ENCODE measurements at places on chromosomes 7 and 10.

- DNase-seq, result no peak
These were observed 34.5 kb upstream of the RBM20 start for GRCh38 chr10:110609605-110610004.

DNA sequence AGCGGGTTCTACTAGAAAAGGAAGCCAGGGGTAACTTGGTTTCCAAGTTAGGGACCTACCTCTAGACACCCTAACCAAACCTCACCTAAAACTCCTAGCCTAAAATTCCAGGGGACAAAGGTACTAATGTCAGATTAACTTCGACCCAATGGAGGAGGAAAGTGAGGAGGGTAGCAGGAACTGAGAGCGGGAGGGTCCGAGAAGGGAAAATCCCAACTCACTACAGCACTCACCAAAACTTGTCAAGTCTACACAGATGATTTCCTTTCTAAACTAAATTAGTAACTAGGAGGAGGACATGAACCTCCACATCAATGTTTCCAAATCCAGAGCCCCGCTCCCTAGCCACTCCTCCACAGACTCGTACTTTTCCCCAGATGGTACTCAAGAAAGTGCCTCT, 22.6 kb downstream of the CHCHD3 start:
- DNase-seq, result no peak

DNA sequence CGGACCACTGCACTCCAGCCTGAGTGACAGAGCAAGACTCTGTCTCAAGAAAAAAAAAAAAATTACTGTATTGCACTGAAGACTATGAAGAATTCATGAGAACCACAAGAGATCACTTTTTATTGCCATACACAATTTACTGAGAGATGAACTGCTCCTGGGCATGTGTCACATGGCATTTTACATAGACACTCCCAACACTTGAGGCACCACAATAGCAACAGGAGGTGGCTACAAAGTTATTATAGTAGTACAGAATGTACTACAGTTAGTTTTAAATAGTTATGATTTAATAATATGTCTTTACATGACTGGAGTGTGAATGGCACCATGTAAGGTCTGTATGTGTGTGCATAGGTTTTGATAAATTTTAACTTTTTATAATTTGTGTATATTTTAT, 70.6 kb downstream of the KMT2E start:
- no peak for DNase-seq

- DNase-seq, result no peak
These were observed 1007.8 kb downstream of the REEP3 start for GRCh38 chr10:64529003-64529350.

GRCh38 chr10:94239696-94240095, 123.0 kb downstream of the NOC3L start:
- no peak for DNase-seq

DNA sequence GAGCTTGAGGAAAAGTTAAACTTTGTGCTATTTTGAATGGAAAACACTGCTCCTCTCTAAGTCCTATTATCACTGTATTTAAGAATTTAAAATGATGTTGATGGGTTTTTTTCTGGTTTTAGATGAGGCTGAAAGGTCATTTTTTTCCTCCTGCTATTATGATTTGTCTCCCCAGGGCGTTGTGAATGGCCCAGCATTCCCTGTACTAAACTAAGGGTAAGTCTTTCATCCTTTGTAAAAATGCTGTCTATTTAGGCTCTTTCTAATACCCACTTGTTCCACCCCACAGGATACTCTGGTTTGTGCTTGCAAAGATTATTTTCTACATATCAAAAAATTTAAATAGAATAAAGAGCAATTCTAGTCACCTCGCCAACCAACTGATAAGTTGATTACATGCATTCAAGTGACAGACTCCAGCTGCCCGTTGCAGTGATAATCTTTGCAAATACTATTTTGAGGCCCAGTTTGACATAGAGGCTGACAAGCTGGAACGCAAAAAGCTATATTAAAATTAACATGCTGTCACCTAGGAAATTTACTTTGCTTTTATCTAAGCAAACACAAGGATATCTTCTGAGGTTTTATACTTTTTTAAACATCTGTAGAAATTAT, 222.3 kb upstream of the TMEM229A start:
- DNase-seq, result no peak

GRCh38 chr7:128240696-128241386, at the start of gene LEP:
TSS of gene LEP (plus strand) at chr7:128241278. CDS start at chr7:128252019, 10,741 bp downstream.
- DNase-seq, result no peak

DNA sequence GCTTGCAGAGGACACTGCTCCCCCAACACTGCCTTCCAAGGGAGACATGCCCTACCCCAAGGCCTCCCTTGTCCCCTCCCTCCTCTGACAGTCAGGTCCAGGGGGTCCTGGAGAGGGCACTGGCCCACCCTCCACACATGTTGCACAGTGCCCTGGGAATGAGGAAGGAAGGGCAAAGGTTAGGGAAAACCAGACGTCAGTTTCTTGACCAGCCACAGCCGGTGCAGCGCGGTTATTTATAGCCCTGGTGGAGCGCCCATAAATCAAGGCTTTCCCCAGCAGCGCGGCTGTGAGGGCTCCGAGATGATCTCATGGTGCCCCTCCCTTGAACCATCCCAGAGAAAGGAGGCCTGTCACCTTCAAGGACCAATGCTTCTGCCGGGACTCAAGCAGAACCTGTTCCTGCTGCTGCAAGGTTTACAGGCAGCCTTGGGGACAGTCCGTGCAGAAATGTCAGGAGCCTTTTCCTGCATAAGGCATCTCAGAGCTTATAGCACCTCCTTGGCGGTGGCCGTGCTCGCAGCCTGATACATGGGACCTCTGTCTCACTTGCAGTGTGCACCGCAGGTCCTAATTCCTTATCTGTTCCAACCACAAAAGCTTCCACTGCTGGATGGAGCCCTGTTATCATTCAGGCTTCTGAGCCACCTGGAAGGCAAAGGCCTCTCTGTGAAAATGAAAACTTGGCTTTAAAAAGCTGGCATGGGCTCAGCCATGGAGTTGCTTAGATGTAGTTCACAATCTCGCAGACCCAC, 127.3 kb downstream of the LHPP start:
- DNase-seq, result no peak

- DNase-seq, result no peak
These were observed 103.4 kb upstream of the SDK1 start for GRCh38 chr7:3197567-3198213.
